ENCODE measurements at places on chromosomes 11 and 22. TPM values are rescaled to one million over a fixed set of nuclear protein-coding genes. Genes with fewer than 3 reads are reported as not detected.

Gene CAVIN3
- total RNA-seq, result 260 TPM

Gene CASP5
- 0.50 TPM for total RNA-seq

Gene MACROD1
- 28.8 TPM for total RNA-seq

Gene SDHAF2
- 29.0 TPM for total RNA-seq

Gene RCN1
- 27.8 TPM for total RNA-seq

Gene C11orf91
- total RNA-seq, result not detected

Gene PHLDA2
- total RNA-seq, result 1.6 TPM

Gene TSGA10IP
- total RNA-seq, result not detected

Gene ARHGAP8
- total RNA-seq, result not detected
